ENCODE measurements at places on chromosomes 1 and 21.

- DNase-seq = no peak
Observed at GRCh38 chr1:68173936-68174737, 58.2 kb downstream of the WLS start.

DNA sequence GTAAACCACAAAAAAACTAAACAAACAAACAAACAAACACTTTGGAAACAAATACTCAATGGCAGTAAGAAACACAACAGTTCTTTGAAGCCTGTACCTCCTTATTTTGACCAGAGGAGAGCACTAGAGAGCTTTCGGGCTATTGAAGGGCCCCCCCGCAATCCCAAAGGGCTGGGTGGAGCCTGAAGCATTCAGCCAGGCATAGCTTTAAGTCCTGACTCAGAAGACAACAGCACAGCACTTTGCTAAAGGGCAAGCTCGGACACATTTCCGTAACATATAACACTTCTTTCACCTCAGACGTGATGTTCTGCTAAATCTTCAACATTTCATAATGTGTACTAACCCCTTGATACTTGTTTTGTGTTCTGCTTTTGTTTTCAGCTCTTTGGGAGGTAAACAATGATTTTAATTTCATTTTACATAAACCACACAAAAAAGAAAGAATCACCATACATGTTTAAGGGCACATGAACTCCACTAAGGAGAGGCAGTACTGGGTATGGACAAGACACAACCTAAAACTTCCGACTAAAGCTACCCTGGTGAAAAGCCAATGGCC is 9.7 kb upstream of the SHCBP1L start:
- DNase-seq = peak; percentile 32

GRCh38 chr1:77889671-77890070 is 1.2 kb downstream of the NEXN start:
- no peak for DNase-seq

- no peak for DNase-seq
Observed at GRCh38 chr1:205182930-205183329, 28.6 kb downstream of the DSTYK start.

DNA sequence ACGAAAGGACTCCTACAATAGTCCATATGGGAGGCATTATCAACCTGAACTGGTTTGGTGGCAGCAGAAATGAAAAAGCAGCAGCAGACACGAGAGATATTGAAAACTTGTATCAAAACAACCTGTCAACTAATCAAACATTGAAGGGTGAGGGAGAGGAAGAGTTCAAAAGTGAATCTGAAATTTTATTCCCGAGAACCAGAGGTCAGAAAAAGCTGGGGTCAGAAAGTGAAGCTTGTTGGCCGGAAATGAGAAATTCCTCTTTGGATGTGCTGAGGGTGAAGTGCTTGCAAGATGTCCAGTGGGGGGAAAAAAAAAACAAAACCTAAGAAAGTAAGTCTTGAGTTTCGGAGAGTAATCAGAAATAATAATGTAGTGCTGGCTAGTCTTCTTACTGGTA is 1.9 kb upstream of the C4BPA start:
- no peak for DNase-seq

DNA sequence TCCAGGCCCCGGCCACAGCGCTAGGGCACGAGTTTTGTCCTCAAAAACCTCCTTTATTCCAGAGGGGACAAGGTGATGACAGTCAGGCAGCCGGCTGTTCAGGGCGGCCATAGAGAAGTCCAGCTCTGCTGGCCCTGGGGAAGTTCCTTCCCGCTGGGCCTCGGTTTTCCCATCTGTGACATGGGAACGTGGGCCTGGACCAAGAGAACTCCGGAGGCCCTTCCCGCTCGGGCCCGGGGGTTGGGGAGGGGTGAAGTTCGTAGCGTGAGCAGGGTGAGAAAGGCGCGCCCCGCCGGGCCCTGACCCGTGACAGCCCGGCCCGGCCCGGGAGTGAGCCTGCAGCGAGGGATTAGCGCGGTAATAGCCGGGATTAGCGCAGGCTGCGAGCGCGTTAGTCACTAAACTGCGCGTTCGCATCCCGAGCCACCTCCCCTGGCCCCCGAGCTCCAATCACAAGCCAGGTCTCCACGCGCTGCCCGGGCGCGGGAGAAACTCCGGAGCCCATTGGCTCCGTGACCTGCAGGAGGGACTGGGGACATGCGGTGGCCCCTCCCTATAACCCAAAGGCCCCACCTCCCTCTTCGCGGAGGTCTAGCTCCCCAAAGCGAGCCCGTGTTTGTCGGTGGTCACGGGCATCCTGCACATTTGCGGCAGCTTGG is 29.8 kb upstream of the PADI2 start:
- no peak for DNase-seq

DNA sequence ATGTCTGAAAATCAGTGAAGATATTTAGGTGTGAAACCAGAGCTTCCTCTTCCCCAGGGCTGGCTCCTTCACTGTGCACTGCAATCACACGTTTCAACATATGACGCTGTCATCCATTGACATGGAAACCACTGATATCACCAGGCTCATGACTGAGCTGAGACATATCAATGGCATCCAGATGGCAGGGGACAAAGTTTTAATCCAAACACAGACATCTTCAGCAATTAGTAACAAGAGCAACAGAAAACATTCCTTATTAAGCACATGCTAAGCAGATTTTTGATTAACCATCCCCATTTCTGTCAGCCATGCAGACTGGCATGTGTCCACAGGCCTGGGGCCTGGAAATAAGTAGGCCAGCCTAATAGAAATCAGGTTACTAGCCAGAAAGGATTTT is 108.0 kb upstream of the ADAR start:
- DNase-seq = no peak

- no peak for DNase-seq
Observed at GRCh38 chr21:32392299-32392879, 423 bp downstream of the URB1 start.

DNA sequence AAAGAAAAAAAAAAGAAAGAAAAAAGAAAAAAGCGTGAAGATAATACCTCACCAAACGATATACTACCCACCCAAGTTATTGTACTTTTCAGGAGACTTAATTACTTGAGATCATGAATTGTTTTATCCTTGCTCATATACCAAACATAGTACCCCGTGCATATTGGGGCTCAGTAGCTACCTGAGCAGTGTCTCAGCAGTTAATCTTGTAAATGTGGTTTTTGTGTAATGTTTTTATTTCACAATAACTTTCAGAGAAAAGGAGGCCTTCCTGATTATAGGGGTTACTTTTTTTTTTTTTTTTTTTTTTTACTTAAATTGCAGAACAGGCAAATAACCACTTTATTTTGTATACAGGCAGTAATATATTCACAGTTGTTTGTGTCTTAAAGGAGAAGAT is 80.3 kb downstream of the OSBPL9 start:
- no peak for DNase-seq

GRCh38 chr1:36855699-36856494 is 178.4 kb downstream of the GRIK3 start:
- DNase-seq = no peak

DNA sequence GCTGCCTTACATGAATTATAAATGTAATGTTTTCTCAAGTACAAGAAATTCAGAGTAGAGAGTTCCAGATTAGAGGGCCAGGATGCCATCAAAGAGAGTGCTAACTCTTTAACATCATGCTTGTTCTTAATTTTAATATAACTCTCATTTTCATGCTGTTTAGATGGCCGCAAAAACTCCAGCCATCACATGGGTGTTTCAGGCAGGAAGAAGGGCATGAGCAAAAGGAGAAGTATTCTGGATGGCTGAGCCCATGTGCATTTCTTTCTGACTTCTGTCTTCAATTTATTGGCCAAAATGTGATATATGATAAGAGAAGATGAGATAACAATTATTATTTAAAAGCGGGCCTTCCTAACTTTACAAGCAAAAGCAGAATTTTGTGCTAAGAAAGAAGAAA is 1328.6 kb downstream of the MRPL39 start:
- DNase-seq = no peak

DNA sequence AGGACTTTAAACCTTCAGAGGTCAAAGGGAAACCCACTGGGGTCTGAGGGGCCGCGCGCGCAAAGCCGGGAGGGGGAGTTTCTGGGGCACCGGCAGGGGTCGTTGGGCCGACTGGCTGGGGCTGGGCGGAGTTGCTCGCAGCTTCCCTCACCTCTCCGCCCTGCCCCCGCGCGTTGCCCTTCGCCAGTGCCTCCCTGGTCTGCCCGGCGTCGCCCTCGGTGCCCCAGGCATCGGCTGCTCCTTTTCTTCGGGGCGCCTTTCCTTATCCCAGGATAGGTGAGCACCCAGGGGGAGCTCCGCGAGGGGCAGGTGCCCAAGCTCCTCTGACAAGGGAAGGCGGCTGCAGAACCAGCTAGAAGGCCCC is 390 bp upstream of the NGF start:
- no peak for DNase-seq
